GM06990 (cell line): ENCODE measurements at places on chromosomes 5 and 9.

- no peak for DNase-seq
Observed at GRCh38 chr9:101791533-101791932, 53.1 kb upstream of the GRIN3A start.

DNA sequence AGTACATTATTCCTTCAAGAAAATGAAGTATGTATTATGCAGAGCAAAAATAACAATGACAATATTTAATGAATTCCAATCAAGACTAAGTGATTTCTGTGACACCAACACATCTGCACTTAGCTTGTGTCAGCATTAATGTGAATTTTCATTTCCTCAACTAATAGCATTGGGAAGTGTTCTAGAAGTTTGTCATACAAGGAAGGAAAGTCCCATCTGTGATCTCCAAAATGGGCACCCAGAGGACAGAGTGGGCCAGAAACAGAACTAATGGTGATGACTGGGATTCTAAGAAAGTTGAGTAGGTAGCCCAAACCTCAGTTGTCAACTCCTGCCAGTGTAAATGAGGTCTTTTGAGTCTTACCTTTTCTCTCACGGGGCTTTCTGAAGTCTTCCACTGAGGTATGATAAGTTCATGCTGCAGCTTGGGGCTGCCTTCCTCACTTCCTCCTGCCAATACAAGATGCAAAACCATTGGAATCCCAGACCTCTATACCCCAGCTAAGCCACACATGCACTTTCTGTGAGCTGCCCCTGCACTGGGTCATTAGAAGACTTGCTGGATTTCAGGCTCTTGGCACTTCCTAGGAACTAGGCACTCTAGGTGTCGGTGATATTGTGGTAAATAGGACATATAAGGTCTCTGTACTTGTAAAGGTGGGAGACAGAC lies 4.9 kb downstream of the ADAM19 start:
- no peak for DNase-seq

GRCh38 chr9:84609779-84610178 lies 59.8 kb upstream of the NTRK2 start:
- no peak for DNase-seq

GRCh38 chr5:172640822-172641358 lies at the start of gene NEURL1B:
NEURL1B (plus strand) TSS chr5:172641263; CDS start chr5:172641407, 144 bp downstream.
- DNase-seq = peak; percentile 41

GRCh38 chr5:122753500-122753899 lies 21.4 kb upstream of the SNX2 start:
- DNase-seq = no peak

GRCh38 chr5:139517683-139518564 lies 35.4 kb upstream of the STING1 start:
- peak; percentile 92 for DNase-seq

DNA sequence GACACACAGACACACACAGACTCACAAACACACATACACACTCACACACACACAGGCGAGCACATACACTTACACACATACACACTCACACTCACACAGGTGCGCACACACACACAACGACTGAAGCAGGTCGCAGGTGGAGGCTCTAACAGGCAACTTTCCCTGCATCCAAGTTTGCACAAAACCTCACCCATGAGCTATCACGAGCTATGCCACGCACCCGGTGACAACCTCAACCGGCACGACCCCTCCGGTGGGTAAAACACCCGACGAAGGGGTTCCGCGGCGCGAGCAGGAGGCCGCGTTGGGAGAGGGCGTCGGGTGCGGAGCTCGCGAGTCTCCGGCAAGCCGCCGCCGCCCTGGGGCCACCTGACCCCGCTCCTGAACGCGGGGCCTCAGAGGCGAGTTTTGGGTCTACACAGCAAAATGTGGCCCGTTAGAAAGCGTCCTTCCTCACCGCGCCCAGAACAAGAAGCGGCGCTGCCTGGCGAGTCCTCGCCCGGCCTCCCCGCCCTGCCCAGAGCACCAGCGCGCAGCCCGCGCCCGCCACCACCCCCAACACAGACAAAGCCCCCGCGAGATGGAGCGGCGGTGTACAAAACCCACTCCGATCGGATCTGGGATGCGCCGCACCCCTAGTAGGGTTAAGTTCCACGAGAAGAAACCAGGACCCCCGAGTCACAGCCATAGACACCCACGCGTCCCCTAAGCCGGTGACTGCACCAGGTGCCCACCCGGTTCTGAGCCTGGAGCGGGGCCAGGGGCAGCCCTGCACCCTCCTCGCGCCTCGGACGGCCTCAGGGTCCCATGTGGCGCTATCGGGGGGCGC lies 665 bp downstream of the SLC6A3 start:
- DNase-seq = no peak

GRCh38 chr9:30459156-30459555 lies 1925.3 kb upstream of the ACO1 start:
- no peak for DNase-seq

DNA sequence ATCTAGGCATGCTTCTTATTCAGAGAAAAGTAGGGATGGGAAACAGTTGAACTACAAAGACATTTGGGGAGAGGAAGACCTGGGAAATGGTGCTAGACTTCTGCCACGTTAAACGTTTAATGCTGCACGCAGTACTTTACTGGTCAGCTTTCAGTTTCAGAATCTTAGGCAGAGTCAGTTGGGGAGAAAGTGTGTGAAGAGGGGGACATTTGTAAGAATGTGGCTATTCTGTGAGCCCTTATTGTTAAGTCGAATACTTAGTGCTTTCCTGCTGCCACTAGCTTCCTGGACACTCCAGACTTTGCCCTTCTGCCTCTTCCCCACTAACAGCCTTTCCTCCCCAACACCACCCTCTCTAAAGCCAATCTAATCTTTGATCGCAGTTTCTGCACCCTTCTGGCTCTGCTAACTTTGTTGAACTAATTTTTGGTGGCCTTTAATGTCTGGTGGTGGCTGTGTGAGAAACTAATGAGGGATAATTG lies 6.1 kb downstream of the CYSTM1 start:
- no peak for DNase-seq

DNA sequence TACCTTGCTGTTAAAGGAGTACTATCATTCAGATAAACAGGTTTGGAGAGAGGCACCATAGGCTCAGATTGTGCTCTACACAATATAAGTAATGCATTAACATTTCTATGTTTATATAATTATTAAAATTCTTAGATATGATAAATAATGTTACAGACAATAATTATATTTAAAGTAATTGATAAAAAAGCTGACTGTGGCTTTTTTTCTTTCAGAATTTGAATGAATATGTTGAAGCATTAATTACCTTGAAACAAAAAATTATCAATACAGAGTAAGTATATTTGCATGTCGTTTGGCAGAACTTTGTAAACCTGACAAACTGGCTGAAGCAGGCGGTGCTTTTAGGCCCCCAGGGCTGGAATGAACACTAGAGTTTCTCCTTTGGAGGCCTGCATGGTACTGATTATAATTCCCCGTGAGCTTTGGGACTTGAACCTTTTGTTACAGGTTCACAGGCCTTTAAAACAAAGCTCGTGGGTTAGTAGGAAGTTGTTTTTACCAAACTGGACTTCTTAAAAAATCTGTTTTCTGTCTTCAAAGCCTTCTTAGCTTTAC lies 13.8 kb downstream of the ICE1 start:
- no peak for DNase-seq

- no peak for DNase-seq
Observed at GRCh38 chr5:61737301-61737963, 405.4 kb downstream of the ZSWIM6 start.

DNA sequence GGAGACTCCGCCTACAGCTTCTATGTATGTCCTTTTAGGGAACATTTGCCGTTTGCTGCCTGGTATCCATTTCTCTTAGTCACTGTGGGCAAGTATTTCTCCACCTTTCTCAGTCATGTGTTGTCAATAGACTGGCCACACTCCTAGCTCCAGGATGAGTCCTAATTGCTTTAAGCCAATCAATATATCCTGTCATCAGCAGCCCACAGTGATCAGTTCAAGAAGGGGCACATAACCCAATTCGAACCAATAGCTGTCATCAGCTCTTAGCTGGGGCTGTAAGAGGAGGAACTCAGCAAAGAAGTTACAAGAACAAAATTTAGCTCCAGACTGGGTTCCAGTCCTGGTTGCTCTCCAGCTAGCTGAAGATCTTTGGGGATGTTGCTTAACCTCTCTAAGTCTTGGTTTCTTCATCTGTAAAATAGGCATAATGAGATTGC lies 70.7 kb upstream of the MAN2A1 start:
- DNase-seq = no peak

DNA sequence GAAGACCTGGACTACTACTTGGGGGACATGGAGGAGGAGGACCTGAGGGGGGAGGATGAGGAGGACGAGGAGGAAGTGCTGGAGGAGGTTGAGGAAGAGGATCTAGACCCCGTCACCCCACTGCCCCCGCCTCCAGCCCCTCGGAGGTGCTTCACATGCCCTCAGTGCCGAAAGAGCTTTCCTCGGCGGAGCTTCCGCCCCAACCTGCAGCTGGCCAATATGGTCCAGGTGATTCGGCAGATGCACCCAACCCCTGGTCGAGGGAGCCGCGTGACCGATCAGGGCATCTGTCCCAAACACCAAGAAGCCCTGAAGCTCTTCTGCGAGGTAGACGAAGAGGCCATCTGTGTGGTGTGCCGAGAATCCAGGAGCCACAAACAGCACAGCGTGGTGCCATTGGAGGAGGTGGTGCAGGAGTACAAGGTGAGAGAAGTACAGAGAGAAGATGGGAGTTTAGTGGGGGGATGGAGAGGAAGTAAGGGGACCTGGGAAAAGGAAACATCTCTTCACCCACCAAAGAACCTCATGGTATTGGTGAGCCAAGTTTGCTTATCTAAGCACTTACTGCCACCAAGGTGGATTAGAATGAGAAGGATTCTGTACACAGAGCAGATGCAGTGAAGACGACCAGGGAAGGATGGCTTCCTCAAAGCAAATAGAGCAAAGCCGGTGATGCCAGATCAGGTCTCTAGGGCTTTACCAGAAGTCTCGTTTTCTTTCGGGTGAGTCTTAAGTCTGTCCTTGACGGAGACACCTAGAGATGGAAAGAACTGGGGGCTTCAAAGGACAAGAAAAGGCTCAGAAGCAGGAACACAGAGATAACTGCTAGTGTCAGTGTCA lies 1.5 kb downstream of the TRIM41 start:
- DNase-seq = peak; percentile 55

DNA sequence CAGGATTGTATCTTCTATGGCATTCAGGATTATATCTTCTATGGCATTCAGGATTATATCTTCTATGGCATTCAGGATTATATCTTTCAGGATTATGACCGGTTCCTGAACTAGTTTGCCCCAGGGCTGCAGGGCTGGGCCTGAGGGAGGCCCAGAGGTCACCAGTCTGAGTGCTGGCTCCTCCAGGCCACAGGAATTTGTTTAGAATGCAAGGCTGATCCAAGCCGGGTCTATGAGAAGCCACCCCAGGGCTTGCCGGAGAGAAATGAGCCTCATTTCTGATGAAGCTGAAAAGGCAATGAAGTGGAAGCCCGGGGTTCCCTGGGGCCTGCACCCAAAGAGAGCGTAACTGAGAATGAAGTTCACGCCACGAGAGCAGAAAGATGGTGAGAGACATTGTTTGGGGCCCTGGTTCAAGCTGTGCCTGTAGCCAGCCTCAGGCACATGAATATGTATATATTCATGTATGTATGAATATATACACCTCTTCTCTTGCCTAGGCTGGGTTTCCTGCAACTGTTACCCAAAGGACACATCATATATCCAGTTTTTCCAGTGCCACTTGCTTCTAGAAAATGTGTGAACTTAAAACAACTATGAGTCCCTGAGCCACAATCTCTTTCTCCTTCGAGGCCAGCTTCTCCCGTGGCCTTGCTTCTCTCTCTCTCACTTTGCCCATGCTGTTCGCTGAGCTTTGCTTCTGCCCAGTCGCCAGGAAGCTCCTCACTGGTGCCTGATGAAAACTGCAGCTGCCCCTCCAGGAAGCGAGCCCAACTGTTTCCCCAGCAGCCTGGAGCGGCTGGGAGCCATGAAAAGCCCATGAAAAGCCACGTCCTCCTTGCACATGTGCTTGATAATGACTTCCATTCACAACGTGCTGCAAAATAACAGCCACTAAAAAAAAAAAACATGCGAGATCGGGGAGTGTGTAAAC lies 62.3 kb downstream of the GTF3C4 start:
- DNase-seq = no peak

GRCh38 chr9:22395687-22396141 lies 50.9 kb upstream of the DMRTA1 start:
- DNase-seq = no peak

- DNase-seq = no peak
Observed at GRCh38 chr5:170348137-170348633, 41.0 kb downstream of the KCNMB1 start.

- no peak for DNase-seq
Observed at GRCh38 chr5:157198277-157198986, 17.8 kb downstream of the ITK start.

- no peak for DNase-seq
Observed at GRCh38 chr5:180129291-180130190, 58.0 kb upstream of the RNF130 start.

DNA sequence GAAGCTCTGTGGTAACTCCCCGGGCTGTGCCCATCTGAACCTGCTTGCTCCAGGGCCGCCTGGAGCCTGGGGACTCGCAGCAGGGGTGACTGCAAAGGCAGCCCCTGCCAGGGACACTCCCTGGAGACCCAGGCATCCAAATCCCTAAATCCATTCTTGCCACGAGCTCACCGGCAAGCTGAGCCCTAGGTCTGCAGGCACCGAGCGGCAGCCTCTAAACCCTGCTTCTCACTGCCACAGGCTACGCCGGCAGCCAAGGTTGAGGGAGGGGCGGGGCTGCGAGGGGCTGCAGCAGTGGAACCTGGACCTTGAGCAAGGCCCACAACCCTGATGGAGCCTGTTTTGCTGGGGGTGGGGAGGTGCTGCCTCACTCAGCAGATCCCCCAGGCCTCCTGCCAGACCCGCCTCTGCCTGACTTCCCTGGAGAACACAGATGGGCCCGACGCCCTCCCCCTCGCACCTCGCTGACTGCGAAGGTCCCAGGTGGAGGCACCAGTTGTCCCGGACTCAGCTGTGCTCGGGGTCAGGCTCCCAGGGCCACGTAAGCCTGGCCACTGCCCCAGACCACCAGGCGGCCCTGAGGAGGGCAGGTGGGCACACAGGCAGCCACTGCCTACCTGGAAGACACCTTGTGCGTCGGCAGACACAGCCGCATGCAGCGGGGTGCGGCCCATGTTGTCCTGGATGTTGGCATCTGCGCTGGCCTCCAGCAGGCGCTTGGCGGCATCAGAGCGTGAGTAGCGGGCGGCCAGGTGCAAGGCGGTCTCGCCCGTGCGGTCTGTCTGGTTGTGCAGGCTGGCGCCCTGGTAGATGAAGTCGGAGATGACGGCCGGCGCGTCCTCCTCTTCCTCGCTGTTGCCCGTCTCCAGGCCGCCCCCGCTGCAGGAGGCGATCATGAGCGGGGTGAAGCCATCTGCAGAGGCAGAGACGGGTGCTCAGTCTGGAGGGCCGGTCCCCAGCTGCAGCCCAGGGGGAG lies 17.4 kb upstream of the SEC16A start:
- DNase-seq = no peak

GRCh38 chr5:44945743-44946142 lies 137.0 kb downstream of the MRPS30 start:
- no peak for DNase-seq

DNA sequence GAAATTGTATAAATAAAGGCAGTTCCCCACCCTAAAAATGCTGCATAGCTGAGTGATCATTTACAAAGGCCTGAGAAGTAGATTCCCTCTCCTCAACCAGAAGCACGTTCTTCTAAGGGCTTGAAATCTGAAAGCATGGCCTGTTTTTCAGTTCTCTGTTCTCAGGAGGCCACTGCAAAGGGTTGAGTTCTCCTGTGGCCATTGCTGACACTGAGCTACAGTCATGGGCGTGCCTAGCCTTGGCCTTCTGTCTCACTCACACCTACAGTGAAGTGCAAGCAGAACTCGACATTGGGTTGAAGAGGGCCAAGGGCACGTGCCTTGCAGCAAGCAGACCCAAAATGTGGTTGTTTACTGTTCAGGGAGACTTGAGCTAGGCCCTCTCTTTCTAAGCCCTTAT lies 276.6 kb upstream of the VLDLR start:
- DNase-seq = no peak
